ENCODE measurements at places on chromosomes 2 and 18.

GRCh38 chr18:11368020-11368419 lies 218.7 kb upstream of the PIEZO2 start:
- H3K36me3 ChIP-seq, result no peaks in the 10 kb centered on the region
- H3K4me3 ChIP-seq, result no peak overlapping the region
- H3K27me3 ChIP-seq, result no peaks in the 10 kb centered on the region
- no peaks in the 10 kb centered on the region for H3K4me1 ChIP-seq
- H3K27ac ChIP-seq, result no peak overlapping the region

DNA sequence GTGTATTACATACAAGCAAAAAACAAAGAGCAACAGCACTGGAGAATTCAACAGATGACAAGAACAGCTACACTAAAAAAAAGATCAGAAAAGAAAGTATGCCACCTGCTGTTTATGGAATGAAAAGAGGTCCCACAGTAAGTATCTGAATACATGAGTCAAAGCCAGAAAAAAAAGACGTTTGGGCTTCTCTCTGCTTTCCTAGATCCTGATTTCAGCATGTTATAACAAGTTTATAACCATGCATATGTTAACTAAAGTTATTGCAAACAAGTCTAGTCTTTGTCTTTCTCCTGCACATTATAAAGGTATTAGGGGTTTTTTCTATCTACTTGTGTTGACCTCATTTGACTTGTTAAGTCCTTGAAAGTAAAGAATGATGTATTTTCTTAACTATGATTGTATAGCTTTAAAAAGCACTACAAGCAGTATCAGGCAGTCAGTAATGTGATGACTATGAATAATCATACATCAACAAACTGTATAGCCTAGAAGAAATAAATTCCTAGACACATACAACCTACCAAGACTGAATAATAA lies 108.5 kb upstream of the COL5A2 start:
- no peaks in the 10 kb centered on the region for H3K36me3 ChIP-seq
- H3K27ac ChIP-seq, result no peak overlapping the region
- no peaks in the 10 kb centered on the region for H3K27me3 ChIP-seq

GRCh38 chr2:145059343-145059742 lies 539.4 kb upstream of the ZEB2 start:
- no peaks in the 10 kb centered on the region for H3K4me1 ChIP-seq
- no peak for DNase-seq
- H3K27me3 ChIP-seq, result no peaks in the 10 kb centered on the region
- H3K27ac ChIP-seq, result no peak overlapping the region
- no peaks in the 10 kb centered on the region for H3K36me3 ChIP-seq
- no peak overlapping the region for H3K4me3 ChIP-seq

DNA sequence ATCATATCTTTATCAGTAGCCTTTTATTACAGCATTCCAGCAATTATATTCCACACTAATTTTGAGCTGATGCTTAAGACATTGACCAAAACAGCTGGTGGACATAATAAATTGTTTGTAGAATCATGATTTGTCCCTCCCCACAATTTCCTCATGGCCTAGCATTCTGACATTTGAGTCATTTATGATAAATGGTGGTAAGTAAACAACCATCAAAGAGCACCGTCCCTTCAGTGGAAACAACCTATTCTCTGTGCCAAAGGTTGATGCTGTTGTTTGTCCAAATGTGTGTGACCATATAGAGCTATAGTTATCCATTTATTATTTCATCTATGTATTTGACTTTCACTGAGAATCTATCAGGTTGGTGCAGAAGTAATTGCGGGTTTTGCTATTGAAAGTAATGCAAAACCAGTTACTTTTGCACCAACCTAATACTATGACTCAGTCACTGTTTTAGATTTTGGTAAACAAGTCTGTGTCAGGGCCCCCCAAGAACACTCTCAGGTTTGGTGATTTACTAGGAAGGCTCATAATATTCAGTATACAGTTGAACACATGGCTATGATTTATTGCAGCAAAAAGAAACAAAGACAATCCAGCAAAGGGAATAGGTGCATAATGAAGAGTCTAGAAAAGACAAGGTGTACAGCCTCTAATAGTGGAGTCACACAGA lies 608.7 kb upstream of the REG3G start:
- H3K4me1 ChIP-seq, result no peaks in the 10 kb centered on the region
- H3K27me3 ChIP-seq, result no peaks in the 10 kb centered on the region
- no peak for DNase-seq
- H3K36me3 ChIP-seq, result no peaks in the 10 kb centered on the region
- H3K27ac ChIP-seq, result no peak overlapping the region
- no peak overlapping the region for H3K4me3 ChIP-seq

DNA sequence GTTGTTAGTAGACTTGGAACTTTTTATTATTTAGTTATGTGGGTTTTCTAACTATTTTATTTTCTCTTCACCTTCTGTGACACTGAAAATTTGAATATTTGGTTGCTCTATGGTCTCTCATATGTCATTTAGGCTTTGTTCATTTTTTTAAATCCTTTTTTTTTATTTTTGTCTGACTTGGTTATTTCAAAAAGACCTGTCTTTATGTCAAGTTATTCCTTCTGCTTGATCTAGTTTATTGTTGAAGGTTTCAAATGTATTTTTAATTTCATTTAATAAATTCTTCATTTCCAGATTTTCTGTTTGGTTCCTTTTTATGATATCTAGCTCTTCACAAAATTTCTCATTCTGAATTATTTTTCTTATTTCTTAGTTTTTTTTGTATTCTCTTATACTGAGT lies 160.6 kb upstream of the ATP5MC3 start:
- H3K4me3 ChIP-seq, result no peak overlapping the region
- H3K27me3 ChIP-seq, result no peaks in the 10 kb centered on the region
- no peak overlapping the region for H3K27ac ChIP-seq
- no peak for DNase-seq

GRCh38 chr2:12205086-12205485 lies 458.7 kb downstream of the LPIN1 start:
- no peak for DNase-seq
- H3K27me3 ChIP-seq, result no peaks in the 10 kb centered on the region

GRCh38 chr2:134039912-134040581 lies 213.8 kb upstream of the MGAT5 start:
- no peaks in the 10 kb centered on the region for H3K4me1 ChIP-seq
- H3K4me3 ChIP-seq, result no peak overlapping the region
- no peak overlapping the region for H3K27ac ChIP-seq
- no peaks in the 10 kb centered on the region for H3K36me3 ChIP-seq

GRCh38 chr18:13178976-13179375 lies 39.6 kb upstream of the LDLRAD4 start:
- H3K36me3 ChIP-seq, result no peaks in the 10 kb centered on the region
- H3K27me3 ChIP-seq, result no peaks in the 10 kb centered on the region
- no peaks in the 10 kb centered on the region for H3K4me1 ChIP-seq

- no peaks in the 10 kb centered on the region for H3K4me1 ChIP-seq
- DNase-seq, result no peak
- no peak overlapping the region for H3K4me3 ChIP-seq
- H3K27me3 ChIP-seq, result no peaks in the 10 kb centered on the region
Measured at GRCh38 chr2:234836271-234836670, 115.5 kb upstream of the SH3BP4 start.

DNA sequence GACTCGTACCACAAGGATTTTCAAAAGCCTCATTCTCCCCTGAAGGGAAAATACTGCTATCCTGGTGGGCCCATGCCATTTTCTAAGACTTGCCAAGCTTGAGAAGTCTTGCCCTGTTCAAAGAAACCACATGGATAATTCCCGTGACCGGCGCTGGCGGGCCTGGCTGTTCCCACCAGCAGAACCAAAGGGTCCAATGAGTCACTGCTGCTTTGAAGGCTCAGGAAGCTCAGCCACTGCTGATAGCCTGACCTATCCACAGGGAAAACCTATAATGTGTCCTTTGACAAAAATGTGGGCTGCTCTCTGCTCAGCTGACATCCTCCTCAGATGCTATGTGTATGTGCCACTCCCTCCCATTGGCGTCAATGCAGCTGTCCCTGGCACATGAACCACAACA lies 137.9 kb upstream of the RAB12 start:
- no peaks in the 10 kb centered on the region for H3K4me1 ChIP-seq
- DNase-seq, result no peak
- H3K27me3 ChIP-seq, result no peaks in the 10 kb centered on the region
- no peaks in the 10 kb centered on the region for H3K36me3 ChIP-seq
- H3K4me3 ChIP-seq, result no peak overlapping the region
- H3K27ac ChIP-seq, result no peak overlapping the region

- no peak for DNase-seq
- no peaks in the 10 kb centered on the region for H3K36me3 ChIP-seq
- H3K27ac ChIP-seq, result no peak overlapping the region
Measured at GRCh38 chr2:52107124-52107523, 1075.2 kb upstream of the NRXN1 start.

DNA sequence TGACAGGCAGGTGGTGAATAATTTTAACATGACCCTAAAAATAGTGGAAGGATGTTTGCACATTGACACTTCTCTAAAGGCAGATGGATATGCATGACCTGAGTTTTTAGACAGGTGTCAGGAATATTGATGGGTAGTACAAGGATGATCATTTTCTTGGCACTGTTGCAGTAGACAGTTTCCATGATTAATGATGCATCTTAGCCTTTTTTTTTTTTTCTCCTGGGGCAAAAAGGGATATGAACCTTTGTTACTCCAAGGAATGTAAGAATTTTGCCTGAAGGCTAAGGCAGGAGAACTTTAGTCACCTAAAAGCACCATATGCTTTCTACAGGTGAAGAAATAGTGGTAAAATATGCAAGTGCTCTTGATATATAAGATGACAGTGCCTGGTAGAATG lies 136.3 kb upstream of the CAVIN2 start:
- DNase-seq, result no peak
- no peaks in the 10 kb centered on the region for H3K4me1 ChIP-seq
- H3K27ac ChIP-seq, result no peak overlapping the region
- H3K4me3 ChIP-seq, result no peak overlapping the region
- no peaks in the 10 kb centered on the region for H3K27me3 ChIP-seq
- H3K36me3 ChIP-seq, result no peaks in the 10 kb centered on the region

DNA sequence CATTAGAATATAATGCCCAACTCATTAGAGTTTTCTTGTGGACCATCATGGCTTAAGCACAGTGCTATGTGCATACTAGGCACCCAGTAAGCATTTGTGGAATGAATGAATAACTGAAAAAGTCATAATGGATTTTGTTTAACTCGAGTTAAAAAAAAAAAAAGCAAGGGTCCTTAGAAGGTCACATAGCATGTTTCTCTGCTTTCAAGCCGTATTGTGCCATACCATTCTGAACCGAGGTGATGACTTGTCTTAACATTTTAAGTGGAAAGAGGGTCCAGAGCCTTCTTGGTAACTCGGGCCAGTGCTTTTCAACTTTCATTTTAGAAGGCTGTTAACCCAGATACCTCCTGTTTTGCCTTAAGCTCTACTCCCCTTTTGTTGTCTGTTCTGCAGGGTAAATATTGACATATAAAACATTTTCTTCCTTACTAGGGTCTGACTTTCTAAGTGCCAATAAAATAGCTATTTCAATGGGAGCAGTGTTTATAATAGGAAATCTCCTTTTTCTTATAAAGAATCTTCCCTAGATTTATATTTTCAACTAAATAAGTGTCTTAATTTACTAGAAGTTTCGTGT lies 787 bp upstream of the ADGRF3 start:
- peak overlapping the region; percentile 94 for H3K4me3 ChIP-seq
- no peaks in the 10 kb centered on the region for H3K27me3 ChIP-seq
- H3K27ac ChIP-seq, result peak overlapping the region; percentile 91
- no peak for DNase-seq
- H3K36me3 ChIP-seq, result no peaks in the 10 kb centered on the region

GRCh38 chr2:26344581-26345282 lies 1.2 kb upstream of the SELENOI start:
- H3K4me1 ChIP-seq, result peaks cover 12% of the 10 kb centered on the region
- H3K27me3 ChIP-seq, result no peaks in the 10 kb centered on the region
- H3K27ac ChIP-seq, result peak overlapping the region; percentile 91
- DNase-seq, result peak; percentile 39

GRCh38 chr18:80183273-80184050 lies 63.9 kb downstream of the PARD6G start:
- no peaks in the 10 kb centered on the region for H3K27me3 ChIP-seq
- H3K36me3 ChIP-seq, result no peaks in the 10 kb centered on the region
- H3K4me3 ChIP-seq, result no peak overlapping the region
- H3K27ac ChIP-seq, result no peak overlapping the region

DNA sequence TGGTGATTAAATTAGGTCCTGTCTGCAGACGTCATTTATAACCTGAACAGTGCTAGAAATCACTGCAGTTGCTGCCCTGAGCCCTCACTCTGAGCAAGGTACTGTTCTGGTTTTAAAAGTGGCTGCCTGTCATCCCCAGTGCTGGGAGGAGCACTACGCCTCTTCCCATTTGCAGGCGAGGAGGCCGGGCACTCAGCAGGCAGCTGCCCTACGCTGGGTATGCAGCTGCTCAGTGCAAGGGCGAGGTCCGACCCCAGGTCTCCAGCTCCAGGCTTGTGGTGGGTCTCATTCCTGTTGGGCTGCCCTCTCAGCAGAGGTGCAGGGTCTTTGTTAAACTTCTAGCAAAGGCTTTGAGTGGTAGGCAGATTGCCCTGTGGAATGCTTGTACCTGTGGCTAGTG lies 15.7 kb downstream of the CNDP2 start:
- H3K4me1 ChIP-seq, result no peaks in the 10 kb centered on the region
- no peak for DNase-seq
- peaks cover 7% of the 10 kb centered on the region for H3K36me3 ChIP-seq

DNA sequence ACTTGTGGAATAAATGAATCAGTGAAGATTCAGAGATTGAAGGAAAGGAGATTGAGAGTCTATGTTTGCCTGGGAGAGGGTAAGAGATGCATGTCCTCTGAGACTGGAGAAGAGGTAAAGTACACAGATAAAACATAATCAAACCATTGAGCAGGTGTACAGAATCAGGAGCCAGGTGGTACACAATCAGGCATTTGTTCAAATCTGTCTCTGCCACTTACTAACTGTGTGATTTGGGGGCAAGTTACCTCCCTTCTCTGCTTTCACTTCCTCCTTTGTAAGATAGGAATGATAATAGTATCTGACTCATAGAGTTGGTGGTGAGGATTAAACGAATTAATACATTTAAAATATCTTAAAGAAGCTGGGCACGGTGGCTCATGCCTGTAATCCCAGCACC lies 94.0 kb downstream of the CDK15 start:
- no peaks in the 10 kb centered on the region for H3K27me3 ChIP-seq
- no peaks in the 10 kb centered on the region for H3K4me1 ChIP-seq
- DNase-seq, result no peak
- no peak overlapping the region for H3K4me3 ChIP-seq

DNA sequence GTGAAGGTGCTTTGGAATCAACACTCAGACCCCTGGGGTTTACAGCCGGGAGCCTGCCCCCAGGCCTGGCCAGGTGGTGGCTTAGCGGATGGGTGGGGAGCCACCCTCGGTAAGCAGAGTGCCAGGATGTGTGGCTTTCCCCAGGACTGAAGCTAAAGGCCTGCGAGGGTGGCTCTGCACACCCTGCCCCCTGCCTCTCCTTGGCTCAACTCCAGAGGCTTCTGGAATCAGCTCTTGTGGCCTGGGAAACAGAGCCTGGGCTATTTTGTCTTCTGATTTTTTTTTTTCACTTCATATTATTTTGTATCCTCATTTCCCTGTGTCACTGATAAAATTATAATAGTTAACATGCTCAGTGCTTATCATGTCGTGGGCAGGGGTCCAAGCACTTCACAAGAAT lies 79.8 kb downstream of the RHOB start:
- H3K27ac ChIP-seq, result peak overlapping the region; percentile 54
- H3K4me1 ChIP-seq, result peaks cover 7% of the 10 kb centered on the region
- H3K27me3 ChIP-seq, result no peaks in the 10 kb centered on the region
- DNase-seq, result no peak

GRCh38 chr2:171763602-171764001 lies 76.3 kb downstream of the DYNC1I2 start:
- no peaks in the 10 kb centered on the region for H3K4me1 ChIP-seq
- no peaks in the 10 kb centered on the region for H3K36me3 ChIP-seq
- H3K4me3 ChIP-seq, result no peak overlapping the region
- H3K27ac ChIP-seq, result no peak overlapping the region
- DNase-seq, result no peak

All from breast epithelium (tissue), 4 donors.